ENCODE measurements at places on chromosomes 2 and 18.

- H3K27me3 ChIP-seq, result no peaks in the 10 kb centered on the region
- no peak overlapping the region for H3K4me3 ChIP-seq
- no peak for DNase-seq
- H3K4me1 ChIP-seq, result no peaks in the 10 kb centered on the region
Measured at GRCh38 chr2:120673205-120673550, 62.5 kb upstream of the GLI2 start.

DNA sequence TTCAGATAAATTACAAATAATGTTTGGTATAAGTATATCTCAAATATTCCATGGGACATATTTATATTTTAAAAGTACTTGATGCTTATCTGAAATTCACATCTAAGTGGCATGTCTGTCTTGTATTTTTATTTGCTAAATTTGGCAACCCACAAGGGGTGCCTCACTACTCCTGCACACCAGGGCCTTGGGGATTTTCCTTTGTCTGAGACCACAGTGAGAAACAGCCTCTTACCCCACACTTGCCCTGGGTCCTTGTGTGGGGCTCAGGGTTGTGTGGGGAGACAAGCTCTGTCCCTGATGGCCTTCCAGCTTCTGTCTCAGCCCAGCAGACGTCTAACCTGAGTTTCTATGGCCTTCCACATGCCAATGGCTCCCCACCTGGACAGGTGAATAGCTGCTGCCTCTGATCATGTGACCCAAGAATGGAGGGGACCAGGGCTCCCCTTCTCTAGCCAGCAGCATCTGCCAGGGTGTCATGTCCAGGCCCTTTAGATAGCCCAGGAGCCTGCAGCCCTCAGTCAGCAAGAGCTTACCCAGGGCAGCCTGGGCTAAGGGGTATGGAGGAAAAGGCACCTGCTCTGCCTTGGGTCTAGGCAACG lies 49.5 kb upstream of the MRPL33 start:
- peaks cover 10% of the 10 kb centered on the region for H3K4me1 ChIP-seq
- no peaks in the 10 kb centered on the region for H3K36me3 ChIP-seq
- no peak overlapping the region for H3K4me3 ChIP-seq

DNA sequence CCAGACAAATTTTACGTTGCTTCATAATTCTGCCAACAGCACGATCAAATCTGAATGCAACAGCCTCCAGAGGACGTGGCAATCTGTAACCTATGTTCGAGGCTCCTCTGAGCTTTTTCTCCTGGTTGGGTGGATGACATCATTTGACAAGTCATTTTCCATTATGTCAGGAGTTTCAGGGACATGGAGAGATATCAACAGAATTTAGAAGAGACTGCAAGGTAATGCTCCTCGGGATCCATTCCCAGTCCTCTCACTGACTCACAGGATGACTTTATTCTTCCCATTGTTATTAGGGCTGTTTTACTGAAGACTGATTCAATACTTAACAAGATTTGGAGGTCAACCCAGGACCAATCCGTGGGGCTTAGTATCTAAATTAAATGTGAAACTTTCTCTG lies 72.5 kb upstream of the RNF152 start:
- H3K27me3 ChIP-seq, result no peaks in the 10 kb centered on the region
- no peak overlapping the region for H3K4me3 ChIP-seq
- H3K4me1 ChIP-seq, result no peaks in the 10 kb centered on the region

DNA sequence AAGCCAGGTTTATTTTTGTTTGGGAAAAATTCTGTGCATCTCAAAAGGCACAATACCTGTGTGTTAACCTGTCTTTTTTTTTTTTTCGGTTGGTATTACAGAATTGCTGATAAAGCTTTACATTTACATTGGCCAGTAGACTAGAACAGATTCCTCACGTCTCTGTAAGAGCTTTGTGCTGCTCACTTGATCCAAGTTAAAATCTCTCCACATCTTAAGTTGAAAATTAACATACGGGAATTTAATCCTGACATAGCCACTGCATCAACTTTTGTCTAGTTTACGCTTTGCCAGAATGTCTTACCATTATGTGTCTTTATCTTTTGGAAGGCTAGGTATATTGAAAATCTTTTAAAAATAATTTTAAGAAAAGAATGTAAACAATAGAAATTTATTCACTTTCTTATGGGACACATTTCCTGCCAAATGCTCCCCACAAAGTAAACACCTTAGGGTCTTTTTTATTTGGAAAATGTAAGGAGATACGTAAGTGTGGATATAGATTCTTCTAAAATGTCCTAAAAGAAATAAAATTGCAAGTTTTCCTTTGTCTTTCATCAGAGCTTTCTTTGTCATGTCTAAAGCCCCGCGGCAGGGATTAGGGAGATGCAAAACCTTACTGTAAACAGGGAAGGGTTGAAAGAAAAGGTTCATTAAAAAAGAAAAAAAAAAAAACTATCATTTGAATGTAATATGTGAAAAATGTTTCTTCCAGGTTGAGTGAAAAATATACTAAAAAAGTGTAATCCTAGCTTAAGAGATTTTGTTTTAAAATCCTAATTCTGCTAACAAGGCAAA lies 912.8 kb downstream of the NRXN1 start:
- H3K36me3 ChIP-seq, result no peaks in the 10 kb centered on the region
- no peak for DNase-seq
- H3K27ac ChIP-seq, result no peak overlapping the region
- no peak overlapping the region for H3K4me3 ChIP-seq
- no peaks in the 10 kb centered on the region for H3K4me1 ChIP-seq
- H3K27me3 ChIP-seq, result no peaks in the 10 kb centered on the region

DNA sequence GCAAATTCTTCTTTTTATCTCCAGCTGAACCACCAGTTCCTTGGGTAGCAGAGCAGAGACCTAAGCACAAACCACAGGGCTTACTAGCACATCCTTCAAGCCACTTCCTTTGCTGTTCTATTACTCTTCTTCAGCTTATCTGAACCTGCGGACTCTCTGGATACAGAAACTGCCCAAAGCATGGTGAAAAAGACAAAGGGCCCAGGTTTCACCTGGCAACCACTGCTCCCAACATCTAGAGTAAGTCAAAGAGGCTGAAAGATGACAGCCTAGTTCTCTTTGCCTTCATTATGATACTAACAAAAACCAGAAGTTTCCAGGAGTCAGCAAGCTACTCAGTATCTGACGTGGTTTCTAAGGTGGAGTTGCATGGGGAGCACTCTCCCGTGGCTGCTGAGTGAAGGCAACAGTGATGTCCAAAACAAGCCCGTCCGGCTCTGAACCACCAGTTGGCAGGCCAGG lies 43.4 kb downstream of the KANSL3 start:
- H3K36me3 ChIP-seq, result peaks cover 33% of the 10 kb centered on the region
- DNase-seq, result no peak
- H3K4me3 ChIP-seq, result no peak overlapping the region
- H3K27ac ChIP-seq, result peak overlapping the region; percentile 48
- peaks cover 32% of the 10 kb centered on the region for H3K4me1 ChIP-seq
- H3K27me3 ChIP-seq, result no peaks in the 10 kb centered on the region

DNA sequence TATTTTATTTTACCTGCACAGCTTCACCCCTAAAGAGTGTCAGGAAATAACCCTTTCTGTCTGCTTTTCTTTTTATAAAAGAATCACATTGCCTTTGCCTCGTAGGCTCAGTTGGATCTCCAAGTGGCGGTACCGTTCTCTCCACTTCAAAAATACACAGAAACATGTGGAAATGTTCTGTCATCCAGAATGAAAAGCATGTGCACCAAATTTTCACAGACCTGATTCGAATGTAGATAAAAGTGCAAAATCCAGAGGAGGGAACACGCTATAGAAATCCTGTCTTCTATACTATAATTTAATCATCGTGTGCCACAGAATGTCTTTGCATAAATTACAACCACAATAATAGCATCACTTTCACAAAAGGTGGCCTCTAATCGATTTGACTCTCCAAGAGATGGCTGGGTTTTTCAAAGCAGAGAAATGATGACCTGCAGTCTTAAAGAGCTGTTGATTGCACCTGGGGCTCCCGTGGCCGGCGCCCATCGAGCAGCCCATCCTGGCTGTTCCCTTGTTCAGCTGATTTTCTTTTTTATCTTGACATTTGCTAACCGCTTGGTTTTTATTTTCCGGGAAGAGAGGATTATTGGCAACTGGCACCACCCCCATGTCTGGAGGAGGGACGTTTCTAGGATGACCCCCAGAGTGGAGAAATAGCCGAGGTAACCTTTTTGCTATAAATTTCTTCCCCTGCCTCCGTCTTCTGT lies 290.2 kb downstream of the SOX11 start:
- H3K4me3 ChIP-seq, result no peak overlapping the region
- H3K27me3 ChIP-seq, result no peaks in the 10 kb centered on the region
- H3K4me1 ChIP-seq, result no peaks in the 10 kb centered on the region
- DNase-seq, result no peak
- H3K27ac ChIP-seq, result no peak overlapping the region

- no peaks in the 10 kb centered on the region for H3K27me3 ChIP-seq
- no peak overlapping the region for H3K27ac ChIP-seq
- H3K4me1 ChIP-seq, result no peaks in the 10 kb centered on the region
- H3K36me3 ChIP-seq, result no peaks in the 10 kb centered on the region
- DNase-seq, result no peak
Measured at GRCh38 chr18:43869451-43870008, 592.2 kb upstream of the SYT4 start.

DNA sequence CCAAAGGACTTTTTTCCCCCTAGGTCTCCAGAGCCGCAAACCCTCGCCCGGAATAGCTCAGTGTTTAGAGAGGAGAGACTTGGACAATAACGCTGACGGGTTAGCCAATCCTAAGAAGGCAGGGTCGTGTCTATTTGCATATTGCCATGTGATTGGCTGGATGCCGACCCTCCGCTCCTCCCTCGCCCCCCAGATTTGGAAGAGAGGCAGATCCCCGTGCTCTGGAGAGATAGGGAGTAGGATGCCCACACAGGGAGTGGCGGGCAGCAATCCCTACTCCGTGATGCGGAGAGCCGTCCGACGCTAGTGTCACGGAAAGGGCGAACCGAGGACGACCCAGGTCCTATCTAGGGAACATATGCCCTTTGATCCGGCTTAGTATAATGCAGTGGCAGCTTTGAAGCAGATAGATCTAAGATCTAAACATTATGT lies 1.4 kb downstream of the WNT6 start:
- H3K27me3 ChIP-seq, result peaks cover 46% of the 10 kb centered on the region
- H3K4me3 ChIP-seq, result no peak overlapping the region

DNA sequence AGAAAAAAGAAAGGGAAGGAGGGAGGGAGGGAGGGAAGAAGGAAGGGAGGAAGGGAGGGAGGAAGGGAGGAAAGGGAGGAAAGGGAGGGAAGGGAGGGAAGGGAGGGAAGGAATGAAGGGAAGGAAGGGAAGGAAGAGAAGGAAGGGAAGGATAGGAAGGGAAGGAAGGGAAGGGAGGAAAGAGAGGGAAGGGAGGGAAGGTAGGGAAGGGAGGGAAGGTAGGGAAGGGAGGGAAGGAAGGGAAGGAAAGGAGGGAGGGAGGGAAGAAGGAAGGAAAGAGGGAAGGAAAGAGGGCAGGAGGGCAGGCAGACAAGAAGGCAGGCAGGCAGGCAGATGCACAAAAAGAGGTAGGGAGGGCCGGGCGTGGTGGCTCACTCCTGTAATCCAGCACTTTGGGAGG lies 74.9 kb downstream of the THADA start:
- H3K27me3 ChIP-seq, result no peaks in the 10 kb centered on the region
- H3K27ac ChIP-seq, result no peak overlapping the region
- no peak overlapping the region for H3K4me3 ChIP-seq
- H3K4me1 ChIP-seq, result no peaks in the 10 kb centered on the region
- no peaks in the 10 kb centered on the region for H3K36me3 ChIP-seq
- no peak for DNase-seq

GRCh38 chr2:144224472-144224871 lies 295.4 kb downstream of the ZEB2 start:
- no peaks in the 10 kb centered on the region for H3K4me1 ChIP-seq
- no peak for DNase-seq
- no peaks in the 10 kb centered on the region for H3K27me3 ChIP-seq
- H3K36me3 ChIP-seq, result no peaks in the 10 kb centered on the region
- no peak overlapping the region for H3K4me3 ChIP-seq

- no peak overlapping the region for H3K27ac ChIP-seq
- no peaks in the 10 kb centered on the region for H3K36me3 ChIP-seq
- H3K4me1 ChIP-seq, result peaks cover 19% of the 10 kb centered on the region
- H3K4me3 ChIP-seq, result no peak overlapping the region
- DNase-seq, result no peak
Measured at GRCh38 chr2:128505150-128505490, 186.5 kb upstream of the HS6ST1 start.

- H3K27ac ChIP-seq, result no peak overlapping the region
- no peaks in the 10 kb centered on the region for H3K27me3 ChIP-seq
- H3K36me3 ChIP-seq, result no peaks in the 10 kb centered on the region
- no peak overlapping the region for H3K4me3 ChIP-seq
Measured at GRCh38 chr2:239852272-239852671, 172.9 kb downstream of the NDUFA10 start.

DNA sequence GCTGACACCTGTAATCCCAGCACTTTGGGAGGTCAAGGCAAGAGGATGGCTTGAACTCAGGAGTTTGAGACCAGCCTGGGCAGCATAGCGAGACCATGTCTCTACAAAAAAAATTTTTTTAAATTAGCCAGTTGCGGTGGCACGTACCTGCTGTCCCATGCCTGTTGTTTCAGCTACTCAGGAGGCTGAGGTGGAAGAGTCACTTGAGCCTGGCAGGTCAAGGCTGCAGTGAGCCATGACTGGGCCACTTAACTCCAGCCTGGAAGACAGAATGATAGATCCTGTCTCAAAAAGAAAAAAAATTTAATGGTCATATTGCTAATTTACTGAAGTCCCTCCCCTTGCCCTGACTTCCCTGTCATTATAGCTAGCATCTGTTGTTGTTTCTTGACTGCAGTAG lies 112.6 kb downstream of the ARHGAP28 start:
- no peak overlapping the region for H3K27ac ChIP-seq
- no peaks in the 10 kb centered on the region for H3K27me3 ChIP-seq
- H3K4me3 ChIP-seq, result no peak overlapping the region
- DNase-seq, result no peak
- no peaks in the 10 kb centered on the region for H3K4me1 ChIP-seq
- no peaks in the 10 kb centered on the region for H3K36me3 ChIP-seq

DNA sequence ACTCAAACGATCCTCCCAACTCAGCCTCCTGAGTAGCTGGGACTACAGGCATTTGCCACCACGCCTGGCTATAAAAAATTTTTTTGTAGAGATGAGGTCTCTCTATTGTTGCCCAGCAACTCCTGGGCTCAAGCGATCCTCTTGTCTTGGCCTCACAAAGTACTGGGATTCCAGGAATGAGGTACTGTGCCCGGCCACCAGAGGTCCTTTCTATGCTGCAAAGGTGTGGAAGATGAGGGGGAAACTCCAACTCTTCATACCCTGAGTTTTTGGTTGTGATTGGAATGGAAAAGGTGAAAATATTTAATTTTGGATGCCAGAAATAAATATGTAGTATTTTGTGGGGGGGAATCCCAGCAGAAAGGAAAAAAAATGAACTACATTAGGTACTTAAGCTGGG lies 36.0 kb downstream of the MRPL33 start:
- DNase-seq, result no peak
- no peak overlapping the region for H3K27ac ChIP-seq
- no peaks in the 10 kb centered on the region for H3K27me3 ChIP-seq
- H3K4me1 ChIP-seq, result peaks cover 4% of the 10 kb centered on the region
- no peak overlapping the region for H3K4me3 ChIP-seq

GRCh38 chr2:101517758-101518271 lies 42.9 kb upstream of the RFX8 start:
- H3K4me3 ChIP-seq, result no peak overlapping the region
- H3K36me3 ChIP-seq, result no peaks in the 10 kb centered on the region
- DNase-seq, result no peak
- no peaks in the 10 kb centered on the region for H3K27me3 ChIP-seq

GRCh38 chr2:7594211-7594610 lies 677.0 kb downstream of the RNF144A start:
- no peak overlapping the region for H3K27ac ChIP-seq
- H3K36me3 ChIP-seq, result no peaks in the 10 kb centered on the region
- no peaks in the 10 kb centered on the region for H3K4me1 ChIP-seq

- H3K27me3 ChIP-seq, result no peaks in the 10 kb centered on the region
- H3K4me1 ChIP-seq, result no peaks in the 10 kb centered on the region
- no peaks in the 10 kb centered on the region for H3K36me3 ChIP-seq
- DNase-seq, result peak; percentile 20
- H3K4me3 ChIP-seq, result no peak overlapping the region
- H3K27ac ChIP-seq, result no peak overlapping the region
Measured at GRCh38 chr18:74896390-74896991, 298.8 kb downstream of the ZNF407 start.

All from natural killer cell (primary cell).